ENCODE measurements at places on chromosomes 13 and 19. TPM values are rescaled to one million over a fixed set of nuclear protein-coding genes. Genes with fewer than 3 reads are reported as not detected.

ZIK1 gene
- 8.7 TPM for total RNA-seq

ZNF358 gene
- total RNA-seq, result 39.8 TPM

B3GNT3 gene
- total RNA-seq, result 0.36 TPM

SLC1A6 gene
- 0.29 TPM for total RNA-seq

ZNF90 gene
- total RNA-seq, result 3.1 TPM

HIPK4 gene
- total RNA-seq, result not detected

SIAH3 gene
- not detected for total RNA-seq

SIGLEC10 gene
- not detected for total RNA-seq

WDR62 gene
- total RNA-seq, result 2.4 TPM
